ENCODE measurements at places on chromosomes 1 and 21.
A peak's percentile ranks its signal among the peaks of the same experiment; 100 is the strongest.

GRCh38 chr1:19909392-19909791, 14.0 kb downstream of the PLA2G2E start:
- DNase-seq, result no peak

DNA sequence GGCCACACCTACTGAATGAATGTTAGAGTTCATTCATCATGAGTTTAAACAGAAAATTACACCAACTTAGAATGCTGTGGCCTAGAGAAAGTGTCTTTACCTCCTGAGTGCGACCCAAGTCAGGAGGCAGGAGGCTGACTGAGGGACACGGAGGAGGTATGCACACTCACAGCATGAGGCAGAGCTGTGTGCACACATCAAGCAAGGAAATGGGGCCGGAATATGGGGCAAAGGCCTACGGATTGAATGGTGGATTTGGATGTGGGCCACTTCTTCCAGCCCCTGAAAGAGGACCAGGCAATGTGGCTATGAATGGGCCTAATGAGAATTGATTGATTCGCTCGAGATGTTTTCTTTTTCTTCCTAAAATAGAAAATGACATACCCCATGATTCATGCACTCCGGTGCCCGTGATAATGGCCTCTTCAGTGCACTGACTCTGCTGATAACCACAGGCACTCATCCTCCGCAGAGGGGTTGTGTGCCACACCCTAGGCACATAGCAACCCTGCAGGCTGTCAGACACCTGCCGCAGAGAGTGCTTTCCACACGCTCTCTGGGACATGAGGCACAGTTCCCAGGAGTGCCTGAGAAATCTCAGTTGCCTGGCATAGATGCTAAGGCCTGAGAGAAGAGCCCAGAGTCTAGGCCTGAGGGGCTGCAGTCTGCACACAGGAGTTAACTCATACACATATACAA, 155.5 kb downstream of the GLUL start:
- DNase-seq, result peak; percentile 25

DNA sequence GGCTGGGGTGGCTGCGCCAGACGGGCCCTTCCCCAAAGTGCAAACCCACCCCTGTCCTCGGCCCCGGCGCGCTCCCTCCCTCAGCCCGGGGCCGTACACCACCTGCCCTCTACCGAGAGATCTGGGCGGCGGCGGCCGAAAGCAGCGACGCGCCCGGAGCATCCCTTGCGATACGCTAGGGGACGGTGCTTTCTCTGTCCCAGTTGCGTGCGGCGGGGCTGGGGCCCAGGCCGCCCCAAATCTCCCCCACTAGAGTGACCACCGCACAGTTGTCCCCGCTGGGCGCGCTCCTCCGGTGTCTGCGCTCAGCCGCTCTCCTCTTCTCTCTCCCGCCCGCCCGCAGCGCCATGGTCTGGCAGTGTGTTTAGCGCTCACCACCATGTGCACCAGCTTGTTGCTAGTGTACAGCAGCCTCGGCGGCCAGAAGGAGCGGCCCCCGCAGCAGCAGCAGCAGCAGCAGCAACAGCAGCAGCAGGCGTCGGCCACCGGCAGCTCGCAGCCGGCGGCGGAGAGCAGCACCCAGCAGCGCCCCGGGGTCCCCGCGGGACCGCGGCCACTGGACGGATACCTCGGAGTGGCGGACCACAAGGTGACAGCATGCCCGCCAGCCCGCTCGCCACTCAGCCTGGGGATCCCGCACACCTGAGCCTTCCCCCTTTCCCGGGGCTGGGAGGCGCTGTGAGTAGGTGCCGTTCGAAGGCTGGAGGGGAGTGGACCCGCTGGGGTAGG, 1.0 kb downstream of the ST6GALNAC5 start:
- DNase-seq, result no peak

DNA sequence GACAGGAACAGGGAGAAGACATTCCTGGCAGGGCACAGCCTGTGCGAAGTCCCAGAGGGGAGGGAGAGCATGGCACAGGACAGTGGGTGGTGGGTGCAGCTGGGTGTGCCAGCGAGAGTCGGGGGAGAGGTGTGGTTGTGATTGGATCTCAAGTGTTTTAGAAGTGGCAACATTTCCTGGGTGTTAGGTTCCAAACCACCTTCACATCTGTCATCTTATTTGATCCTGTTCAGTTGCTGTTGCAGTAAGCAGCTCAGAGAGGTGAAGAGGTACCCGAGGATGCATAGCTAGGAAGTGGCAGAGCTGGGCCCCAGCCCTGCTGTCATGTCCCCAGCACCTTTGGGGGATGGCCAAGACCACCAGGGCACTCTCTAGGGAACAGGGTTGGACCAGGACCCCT, 22.0 kb upstream of the DISP3 start:
- no peak for DNase-seq

- DNase-seq, result no peak
Observed at GRCh38 chr1:155974208-155975115, 3.9 kb downstream of the ARHGEF2 start.

DNA sequence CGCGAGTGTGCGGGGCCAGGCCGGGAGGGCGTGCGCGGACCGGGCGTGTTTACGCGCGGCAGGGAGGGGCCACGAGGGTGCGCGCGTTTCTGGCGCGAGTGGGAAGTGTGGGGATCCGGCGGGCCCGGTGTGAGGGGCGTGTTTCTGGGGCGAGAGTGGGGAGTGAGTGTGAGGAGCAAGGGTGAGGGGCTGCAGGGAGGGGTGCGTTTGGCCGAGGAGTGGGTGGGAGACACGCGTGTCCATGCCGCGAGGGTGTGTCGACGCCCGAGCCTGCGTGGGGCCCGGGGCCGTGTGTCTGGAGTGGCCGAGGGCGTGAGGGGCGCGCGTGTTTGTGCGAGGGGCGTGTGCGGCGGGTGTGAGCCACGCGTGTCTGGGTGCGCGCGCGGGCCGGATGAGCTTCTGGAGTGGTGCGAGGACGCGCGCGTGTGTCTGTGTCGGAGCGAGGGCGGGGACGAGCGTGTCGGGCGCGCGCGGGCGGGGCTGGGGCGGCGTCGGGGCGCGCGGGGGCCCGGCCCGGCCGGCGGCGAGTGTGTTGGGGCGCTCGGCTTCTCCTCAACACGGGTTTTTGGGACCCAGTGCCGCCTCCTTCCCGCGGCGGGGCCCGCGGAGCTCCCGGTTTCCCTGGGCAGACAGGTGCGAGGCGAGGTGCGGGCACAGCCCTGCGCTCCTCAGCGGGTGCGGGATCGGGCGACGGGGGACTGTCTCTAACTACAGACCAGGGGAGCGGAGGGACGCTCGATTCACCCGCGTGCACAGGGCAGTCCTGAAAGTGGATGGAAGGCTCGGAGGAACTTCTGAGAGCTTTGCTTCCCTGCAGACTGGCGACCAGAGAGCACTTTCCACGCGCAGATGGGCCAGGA, 65.8 kb upstream of the VAMP3 start:
- DNase-seq, result no peak

GRCh38 chr1:202266061-202266765, 72.6 kb downstream of the LGR6 start:
- DNase-seq, result no peak

- DNase-seq, result no peak
Observed at GRCh38 chr1:219121679-219122078, 52.0 kb upstream of the LYPLAL1 start.

DNA sequence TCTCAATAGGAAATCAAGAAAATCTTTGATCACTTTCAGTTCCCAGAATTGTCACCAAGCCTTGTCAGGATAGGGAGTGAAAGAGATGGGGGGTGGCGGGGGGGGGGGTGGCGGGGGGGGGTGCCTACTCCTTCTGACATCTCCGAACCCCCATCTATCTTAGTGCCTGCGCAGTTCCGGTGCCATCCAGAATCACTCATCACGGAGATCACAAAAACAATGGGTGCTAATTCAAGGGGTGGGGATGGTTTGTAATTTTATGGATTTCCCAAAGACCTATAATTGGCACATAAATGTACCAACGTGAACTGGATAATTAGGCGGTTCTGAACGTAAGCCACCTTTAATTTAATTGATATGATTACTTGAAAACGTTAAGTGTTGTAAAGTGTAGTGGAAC, 2.1 kb downstream of the DAB1 start:
- no peak for DNase-seq

- no peak for DNase-seq
Observed at GRCh38 chr21:35206141-35207125, 157.3 kb upstream of the RUNX1 start.

GRCh38 chr1:153261281-153262069, 2.0 kb downstream of the LORICRIN start:
- no peak for DNase-seq

DNA sequence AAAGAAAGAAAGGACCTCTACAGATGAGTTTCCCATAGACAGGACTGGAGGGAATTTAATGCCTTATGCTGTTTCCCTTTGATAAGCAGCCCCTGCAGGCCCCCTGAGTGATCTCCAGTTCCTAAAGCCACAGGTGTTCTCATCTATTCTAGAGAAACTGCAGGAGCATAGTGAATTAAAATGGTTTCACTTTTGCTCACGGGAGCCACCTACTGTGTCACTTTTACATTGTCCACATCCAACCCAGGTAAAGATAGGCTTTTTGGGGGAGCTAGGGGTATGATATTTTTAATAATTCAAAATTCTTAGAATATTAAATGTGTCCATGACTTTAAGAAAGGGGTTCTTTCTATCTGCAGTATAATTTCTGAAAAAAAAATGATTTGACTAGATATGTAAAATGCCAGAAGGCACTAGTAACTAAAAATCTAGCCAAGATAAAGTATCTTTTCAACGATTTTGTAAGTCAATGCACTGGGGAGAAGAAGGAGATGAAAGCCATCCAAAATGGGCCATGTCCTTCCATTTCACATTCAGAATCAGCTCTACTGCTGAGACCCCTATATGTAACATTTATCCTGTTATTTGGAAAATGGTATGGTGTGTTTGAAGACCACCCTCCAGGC, 267.3 kb upstream of the DUSP10 start:
- DNase-seq, result no peak

DNA sequence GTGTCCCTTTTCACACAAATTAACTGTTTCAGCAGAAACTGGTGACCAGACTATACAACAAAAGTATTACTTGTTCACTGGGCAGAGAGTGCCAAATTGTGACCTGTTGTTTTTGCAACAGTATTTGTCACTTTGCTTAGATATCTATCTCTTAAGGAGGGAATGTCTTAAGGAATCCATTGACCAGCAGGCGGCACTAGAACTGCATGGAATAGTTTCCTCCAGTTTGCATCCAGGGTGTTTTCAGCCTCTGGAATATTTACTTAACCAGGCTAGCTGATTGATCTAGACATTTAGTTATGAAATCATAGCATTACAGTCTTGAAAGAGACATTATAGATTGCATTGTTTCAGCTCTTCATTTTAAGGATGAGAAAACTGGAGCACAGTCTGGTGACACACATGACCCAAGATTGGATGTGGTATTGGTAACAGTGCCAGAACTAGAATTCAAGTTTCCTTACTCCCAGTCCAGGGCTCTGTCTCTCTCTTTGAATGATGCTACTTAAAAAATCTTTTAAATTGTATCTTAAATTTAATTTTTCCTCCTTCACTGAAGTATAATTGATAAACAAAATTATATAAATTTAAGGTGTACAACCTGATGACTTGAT, 16.9 kb downstream of the RPTN start:
- DNase-seq, result no peak

DNA sequence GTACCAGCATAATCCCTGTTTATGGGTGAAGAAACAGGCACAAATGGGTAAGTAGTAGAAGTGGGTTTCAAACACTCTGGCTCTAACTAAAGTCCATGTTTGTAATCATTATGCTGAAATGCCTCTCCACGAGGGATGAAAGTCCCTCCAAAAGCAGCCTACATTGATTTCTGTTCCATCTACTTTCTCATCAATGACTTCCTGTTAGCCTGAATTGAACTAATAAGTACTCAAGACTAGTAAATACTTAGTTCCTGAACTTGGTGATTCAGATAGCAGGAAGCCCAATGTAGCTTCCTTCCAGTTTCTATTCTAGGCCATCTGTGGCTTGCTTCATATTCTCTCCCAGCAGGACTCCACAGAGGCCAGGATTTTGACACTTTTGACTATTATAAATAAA, 11.3 kb upstream of the BACH1 start:
- DNase-seq, result no peak

- no peak for DNase-seq
Observed at GRCh38 chr1:46157916-46158311, 17.0 kb upstream of the TSPAN1 start.

- no peak for DNase-seq
Observed at GRCh38 chr1:220344745-220345144, 72.5 kb upstream of the RAB3GAP2 start.

DNA sequence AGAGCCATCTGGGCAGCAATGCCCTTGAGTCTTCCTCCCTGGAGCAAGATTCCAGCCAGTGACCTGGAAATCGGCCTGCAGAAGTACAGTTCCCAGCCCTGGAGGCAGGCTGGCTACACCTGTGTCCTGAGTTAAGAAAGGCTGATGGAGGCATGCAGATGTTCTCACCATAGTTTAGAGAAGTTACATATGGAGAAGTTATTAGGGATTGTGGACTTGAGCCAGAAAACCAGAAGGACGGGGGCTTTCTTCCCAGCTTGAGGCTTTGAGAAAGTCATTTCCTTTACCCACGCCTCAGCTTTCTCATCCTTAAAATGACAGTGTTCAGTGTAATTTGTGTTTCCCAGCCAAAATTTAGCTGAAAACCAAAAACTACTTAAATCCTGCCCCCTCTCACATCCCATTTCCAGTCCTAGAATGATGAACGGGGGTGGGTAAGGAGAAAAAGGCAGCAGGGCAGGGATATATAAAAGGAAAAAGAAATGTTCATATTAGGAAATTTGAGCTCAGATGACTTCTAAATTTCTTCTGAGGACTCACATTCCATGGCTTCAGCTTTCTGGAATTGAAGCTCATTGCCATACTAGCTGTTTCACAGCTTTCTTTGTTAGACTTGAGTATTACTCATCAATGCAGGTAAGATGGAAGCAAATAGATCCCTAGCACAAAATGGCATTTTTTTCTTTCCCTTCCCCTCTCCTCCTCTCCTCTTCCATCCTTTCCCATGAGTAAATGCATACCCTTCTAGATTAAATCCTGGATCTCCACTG, 14.4 kb upstream of the C8B start:
- no peak for DNase-seq

GRCh38 chr1:9133870-9134585, 5.1 kb upstream of the GPR157 start:
- no peak for DNase-seq

DNA sequence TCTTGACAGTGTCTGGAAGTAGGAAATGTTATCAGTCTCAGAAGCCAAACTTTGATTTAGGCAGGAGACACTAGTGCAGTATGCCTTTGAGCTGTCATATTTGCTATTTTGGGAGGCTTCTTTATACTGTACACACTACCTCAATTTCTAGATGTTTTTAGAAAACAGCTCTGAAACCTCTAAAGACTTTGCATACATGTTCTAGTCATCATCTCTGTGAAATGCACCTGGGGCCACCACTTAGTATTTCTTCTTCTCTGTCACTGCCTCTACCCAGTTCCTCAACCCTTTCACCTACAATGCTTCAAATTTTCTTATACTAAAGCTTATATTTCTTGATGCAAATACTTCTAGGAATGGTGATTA, 29.1 kb upstream of the PLA2G4A start:
- DNase-seq, result no peak

GRCh38 chr21:39788383-39788782, 43.4 kb downstream of the IGSF5 start:
- DNase-seq, result no peak

- DNase-seq, result no peak
Observed at GRCh38 chr1:159012495-159012894, 2.8 kb downstream of the IFI16 start.

All from T1000 (cell line).